ENCODE measurements at places on chromosomes 4 and X.

DNA sequence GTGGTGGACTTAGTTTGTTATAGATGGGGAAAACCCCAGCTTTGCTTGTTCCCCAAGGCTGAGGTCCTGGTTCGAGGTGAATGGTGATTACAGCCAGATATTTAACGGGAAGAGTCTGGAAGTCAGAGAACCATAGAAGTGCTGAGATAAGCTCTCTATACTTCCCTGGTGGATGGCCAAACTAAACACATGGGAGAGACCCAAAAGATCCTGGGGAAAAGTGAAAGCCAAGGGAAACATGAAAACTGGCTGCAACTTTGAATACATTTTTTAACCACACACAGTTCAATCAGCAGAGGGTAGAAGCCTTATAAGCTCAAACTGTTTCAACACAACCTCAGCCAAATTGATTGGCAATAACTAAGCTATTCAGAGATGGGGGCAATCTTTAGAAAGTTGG lies 29.3 kb upstream of the SRPX start:
- DNase-seq, result no peak

GRCh38 chrX:149903889-149904748 lies 23.1 kb downstream of the MAGEA8 start:
- DNase-seq, result no peak

DNA sequence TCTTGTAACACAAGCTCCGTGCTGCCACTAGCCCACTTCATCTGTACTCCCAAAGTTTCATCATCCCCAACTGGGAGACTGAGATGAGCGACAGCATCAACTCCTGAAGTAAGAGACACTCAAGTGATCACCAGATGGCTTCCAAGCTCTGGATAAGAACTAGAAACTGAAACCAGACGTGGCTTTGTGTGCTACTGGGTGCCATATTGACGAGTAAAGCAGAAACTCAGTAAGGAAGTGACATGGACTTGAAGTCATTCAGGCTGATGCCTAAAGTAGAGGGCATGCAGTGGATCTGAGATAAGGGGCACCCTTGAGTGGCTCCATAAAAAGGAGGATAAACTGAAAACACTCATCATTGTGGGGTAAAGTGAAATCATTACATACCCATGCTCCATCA lies 72.4 kb downstream of the PCYT1B start:
- DNase-seq, result no peak

- no peak for DNase-seq
These were observed 63.7 kb downstream of the FAM13A start for GRCh38 chr4:88993246-88993645.

- DNase-seq, result no peak
These were observed 24.7 kb upstream of the GPR101 start for GRCh38 chrX:137058339-137059127.

DNA sequence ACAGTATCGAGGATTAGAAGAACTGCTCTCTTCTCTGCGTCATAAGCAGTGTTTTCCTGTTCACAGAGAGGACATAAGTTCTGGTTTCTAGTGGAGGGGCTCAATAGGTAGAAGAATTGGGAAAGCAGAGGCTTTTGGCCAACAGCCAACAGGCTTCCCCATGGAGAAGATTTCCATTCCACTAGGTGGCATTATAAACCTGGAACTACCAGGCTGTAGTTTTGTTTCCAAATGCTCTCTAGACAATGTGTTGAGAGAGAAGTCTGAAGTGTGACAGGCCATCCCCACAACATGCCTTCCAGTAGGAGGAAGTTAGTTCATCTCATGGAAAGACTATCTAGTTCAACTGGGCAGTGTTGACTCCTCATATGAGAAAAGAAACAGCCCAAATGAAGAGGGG lies 63.8 kb upstream of the ANXA10 start:
- no peak for DNase-seq

DNA sequence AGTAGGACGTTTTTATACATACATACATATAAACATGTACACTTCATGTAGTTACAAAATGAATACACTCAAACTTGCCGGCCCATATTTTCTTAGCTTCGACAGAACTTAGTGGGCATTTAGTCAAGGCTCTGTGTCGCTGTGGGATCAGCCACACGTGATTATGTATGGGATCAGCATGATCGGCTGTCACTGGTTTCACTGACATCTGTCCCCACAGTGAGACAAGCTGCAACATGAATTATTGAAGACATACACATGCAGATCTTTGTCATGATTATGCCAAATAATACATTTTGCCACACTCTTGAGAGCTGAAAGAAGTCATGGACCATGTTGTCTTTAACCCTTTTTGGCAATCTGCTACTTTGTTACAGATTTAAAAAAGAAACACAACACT lies 38.2 kb upstream of the NAA11 start:
- no peak for DNase-seq

DNA sequence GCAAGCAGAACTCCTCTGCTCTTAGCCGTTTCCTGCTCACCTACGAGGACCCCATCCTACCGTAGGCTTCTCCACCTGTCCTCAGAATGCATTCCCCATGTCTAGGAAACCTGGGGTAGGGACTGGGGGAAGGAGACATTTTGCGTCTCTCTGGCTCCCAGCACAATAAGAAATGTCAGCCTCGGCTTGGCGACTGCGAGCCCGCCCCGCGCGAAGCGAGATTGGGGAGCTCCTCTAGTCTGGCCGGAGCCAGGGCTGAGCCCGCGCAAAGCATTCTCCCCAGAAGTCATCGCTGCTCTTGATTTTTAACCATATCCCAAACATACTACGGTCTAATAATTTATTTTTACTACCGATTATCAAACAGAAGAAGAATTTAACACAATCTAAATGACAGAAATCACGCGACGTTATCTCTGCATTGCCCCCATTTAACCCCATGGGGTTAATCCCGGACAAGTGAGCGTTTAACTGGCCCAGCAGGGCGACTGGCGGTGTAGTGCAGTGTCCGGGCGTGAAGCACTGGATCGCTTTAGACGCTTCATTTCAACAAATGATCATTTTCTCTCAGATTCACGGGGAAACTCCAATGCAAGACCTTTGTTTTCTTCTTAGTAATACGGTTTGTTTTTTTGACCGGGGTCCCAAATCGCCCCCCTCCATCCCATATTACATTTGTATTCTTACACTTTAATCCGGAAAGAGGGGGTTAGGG lies 8.0 kb upstream of the PITX2 start:
- no peak for DNase-seq

DNA sequence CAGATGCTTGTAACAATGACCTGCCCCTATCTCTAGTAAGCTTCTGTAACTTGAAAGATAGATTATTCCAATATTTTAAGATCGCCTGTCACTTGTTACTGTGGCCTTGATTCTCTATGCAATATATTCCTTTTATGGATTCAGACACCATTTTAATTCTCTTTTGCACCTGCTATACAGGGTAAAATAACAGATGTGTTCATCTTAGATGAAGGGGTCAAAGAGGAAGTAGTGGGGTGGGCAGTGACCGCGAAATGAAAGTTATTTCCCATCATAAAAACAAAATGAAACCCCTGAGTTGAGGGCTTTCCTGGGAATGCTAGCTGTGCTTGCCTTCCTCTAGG lies 175.9 kb downstream of the TSPAN5 start:
- DNase-seq, result no peak

DNA sequence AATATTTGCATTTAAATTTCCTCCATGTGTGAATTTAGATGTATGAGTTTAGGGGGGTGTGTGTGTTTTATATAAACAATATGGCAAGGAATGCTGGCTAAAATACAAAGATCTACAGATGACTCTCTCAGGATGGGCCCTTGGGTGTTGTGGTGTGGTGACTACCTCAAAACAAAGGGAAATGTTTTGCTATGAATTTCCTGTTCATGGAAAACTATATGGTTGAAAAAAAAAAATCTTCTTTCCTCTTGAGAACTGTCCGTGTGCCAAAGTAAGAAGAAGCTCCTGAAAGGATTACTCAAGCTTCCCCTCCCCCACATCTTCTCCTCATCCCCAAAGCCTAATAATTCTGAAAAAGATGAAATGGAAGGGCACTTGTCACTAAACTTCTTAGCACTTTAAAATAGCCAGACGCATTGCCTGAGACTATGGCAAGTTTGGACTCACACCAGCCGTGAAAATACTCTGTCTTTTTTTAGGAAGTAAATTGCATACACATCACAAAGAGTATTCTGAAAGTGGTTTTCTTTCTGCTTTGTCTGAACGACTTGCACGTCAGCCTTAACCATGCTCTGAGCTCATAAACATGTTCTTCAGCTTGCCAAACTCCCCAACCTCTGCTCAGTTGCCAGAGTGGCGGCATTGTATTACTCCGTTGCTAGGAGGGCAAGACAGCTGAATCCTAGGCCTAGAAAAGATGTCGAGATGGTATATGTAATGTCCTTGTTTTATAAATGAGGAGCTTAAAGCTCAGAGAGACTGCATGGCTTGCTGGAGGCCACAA lies 250.4 kb upstream of the JADE1 start:
- no peak for DNase-seq

DNA sequence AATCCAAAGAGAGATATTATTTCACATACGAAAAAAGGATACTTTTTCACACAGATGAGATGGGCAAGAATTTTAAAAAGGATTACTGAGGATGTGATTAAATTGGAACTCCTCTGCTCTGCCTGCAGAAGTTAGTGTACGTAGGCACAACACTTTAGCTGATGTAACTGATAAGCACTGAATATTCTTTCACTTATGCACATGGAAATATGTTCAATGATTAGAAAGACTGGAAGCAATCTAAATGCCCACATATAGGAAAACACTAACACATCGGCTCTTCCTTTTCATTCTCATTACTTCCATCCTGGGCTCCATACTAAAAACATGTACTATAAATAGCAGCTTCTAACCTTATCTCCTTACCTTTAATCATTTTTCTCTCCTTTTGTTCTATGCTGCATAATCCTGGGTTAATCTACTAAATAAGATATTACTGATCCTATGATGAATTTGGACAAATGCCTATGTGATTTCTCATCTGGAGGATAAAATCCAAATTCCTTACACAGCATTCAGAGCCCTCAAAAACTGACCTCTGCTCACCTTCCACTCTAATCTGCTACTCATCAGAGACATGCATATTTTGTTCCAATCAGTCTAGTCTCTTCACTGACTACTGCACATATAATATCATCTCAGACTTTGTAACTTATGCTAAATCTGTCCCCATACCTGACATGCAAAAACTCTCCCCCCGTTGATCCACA lies 197.8 kb downstream of the PDGFC start:
- DNase-seq, result no peak

GRCh38 chrX:38069273-38069672 lies 62.9 kb downstream of the SYTL5 start:
- DNase-seq, result no peak

GRCh38 chr4:36138220-36138619 lies 106.1 kb downstream of the ARAP2 start:
- DNase-seq, result no peak

DNA sequence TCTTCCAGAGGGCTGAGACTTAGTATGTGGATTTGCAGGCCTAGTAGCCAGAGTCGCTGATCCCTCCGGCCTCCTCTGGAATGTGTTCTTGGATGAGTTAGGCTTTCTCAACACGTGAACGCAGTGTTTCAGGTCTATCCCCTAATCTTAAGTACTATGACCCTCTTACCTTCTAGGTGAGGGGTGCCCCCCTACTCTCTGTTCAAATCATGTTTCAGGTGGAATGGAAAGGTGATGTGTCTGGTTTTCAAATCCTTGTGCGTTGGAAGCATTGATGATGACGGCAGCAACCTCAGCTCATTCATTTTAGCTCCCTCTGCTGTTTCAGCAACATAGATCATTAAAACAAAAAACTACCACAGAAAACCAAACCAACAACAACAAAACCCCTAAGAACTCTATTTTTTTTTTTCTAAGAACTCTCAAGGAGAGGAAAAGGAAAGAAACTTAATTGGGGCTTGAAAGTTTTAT lies 56.4 kb downstream of the RWDD4 start:
- no peak for DNase-seq

DNA sequence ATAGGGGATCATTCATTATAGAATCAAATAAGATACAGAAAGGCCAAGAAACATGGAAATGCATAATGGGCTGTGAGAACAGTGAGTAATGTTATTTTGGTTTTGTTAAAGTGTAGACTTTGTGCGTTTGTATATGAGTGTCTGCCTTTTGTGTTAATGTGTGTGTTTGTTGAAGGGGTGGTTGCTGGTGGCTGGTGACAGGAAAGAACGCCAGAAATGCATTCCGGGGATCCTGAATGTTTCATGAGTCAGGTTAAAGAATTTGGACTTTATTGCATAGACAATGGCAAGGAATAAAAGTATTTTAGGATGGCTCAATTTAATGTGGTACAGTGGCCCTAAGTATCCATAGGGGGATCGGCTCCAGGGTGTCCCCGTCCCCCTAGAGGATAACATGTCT lies 1228.9 kb downstream of the PCDH7 start:
- no peak for DNase-seq

- no peak for DNase-seq
These were observed 168.7 kb downstream of the STK32B start for GRCh38 chr4:5220028-5220427.

DNA sequence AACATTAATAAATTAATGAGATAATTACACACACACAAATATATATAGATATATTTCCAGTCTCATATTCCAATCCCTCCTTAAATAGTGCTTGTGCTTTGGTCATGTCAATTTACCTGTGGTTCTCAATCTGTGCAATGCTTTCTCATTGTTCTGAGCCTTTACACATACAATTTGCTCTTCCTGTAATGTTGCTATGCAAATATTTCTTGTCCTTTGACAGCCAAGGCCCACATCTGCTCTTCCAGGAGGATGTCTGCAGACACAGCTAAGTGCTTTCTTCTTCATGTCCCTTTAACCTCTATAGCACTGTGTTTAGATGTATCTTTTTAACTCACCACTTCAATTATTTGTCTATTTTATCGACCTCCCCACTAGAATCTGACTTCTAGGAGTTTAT lies 67.3 kb upstream of the RAPGEF2 start:
- no peak for DNase-seq

DNA sequence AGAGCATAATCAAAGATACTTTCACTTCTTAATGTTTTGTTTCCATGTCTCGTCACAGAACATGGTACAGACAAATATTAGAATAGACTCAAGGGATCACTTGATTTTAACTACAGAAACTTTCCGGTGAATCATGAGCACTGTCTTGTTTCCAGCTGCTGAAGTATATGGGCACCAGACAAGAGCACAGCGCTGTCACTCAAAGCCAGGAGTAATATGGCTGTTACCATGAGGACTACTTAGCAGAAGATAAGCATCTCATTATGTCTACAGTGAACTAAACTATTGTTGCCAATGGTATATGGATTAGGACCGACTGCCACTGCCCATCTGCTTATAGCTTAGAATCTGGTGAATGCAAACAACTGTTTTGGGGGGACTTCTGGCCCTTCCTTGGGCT lies 34.3 kb downstream of the MECP2 start:
- no peak for DNase-seq

GRCh38 chr4:100246697-100247096 lies 56.4 kb upstream of the DDIT4L start:
- DNase-seq, result no peak

DNA sequence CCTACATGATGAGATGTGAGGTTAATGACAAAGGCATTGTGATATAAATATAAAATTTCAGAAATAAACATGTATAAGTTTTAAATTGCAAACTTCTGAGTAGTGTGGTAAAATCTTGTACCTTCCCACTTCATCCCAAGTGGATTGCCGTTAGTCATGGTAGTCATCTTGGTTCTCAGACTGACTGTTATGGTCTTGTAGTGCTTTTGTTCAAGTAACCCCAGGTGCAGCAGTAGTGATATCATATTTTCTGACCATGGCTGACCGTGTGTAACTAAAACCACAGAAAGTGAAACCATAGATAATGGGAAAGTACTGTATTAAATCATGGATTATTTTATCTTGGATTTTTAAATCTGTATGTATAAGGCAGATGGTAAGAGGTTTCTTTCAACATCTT lies 74.8 kb upstream of the SLIT2 start:
- no peak for DNase-seq

Data from stimulated activated CD4-positive, alpha-beta T cell treated with anti-CD3 and anti-CD28 coated beads, Interleukin-15, amount 100 ng/mL, for 1 hour (primary cell).